ENCODE measurements at places on chromosomes 12 and 14. TPM values are rescaled to one million over a fixed set of nuclear protein-coding genes. Genes with fewer than 3 reads are reported as not detected.

CMTM5 gene
- 1.1 TPM for total RNA-seq

NR4A1 gene
- 65.9 TPM for total RNA-seq

DNA sequence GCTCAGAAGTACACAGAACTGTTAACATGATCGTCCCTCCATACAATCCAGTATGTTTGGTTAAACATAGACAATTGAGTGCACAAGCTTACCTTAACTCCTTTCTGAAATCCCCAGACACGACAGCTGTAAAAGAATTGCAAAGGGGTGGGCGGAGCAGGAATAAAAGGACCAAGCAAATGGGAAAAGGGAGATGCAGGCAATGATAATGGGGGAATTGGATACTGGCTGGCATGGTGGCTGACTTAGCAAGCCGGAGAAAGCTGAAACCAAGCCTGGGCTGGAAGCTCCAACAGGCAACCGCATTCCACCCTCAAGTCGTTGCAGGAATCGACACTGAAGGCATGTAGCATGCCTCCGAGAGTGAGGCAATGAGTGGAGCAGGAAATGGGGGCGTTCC is 96.8 kb upstream of the TMEM132C start:
- no peak for DNase-seq

LRTM2 gene
- total RNA-seq, result not detected

DNA sequence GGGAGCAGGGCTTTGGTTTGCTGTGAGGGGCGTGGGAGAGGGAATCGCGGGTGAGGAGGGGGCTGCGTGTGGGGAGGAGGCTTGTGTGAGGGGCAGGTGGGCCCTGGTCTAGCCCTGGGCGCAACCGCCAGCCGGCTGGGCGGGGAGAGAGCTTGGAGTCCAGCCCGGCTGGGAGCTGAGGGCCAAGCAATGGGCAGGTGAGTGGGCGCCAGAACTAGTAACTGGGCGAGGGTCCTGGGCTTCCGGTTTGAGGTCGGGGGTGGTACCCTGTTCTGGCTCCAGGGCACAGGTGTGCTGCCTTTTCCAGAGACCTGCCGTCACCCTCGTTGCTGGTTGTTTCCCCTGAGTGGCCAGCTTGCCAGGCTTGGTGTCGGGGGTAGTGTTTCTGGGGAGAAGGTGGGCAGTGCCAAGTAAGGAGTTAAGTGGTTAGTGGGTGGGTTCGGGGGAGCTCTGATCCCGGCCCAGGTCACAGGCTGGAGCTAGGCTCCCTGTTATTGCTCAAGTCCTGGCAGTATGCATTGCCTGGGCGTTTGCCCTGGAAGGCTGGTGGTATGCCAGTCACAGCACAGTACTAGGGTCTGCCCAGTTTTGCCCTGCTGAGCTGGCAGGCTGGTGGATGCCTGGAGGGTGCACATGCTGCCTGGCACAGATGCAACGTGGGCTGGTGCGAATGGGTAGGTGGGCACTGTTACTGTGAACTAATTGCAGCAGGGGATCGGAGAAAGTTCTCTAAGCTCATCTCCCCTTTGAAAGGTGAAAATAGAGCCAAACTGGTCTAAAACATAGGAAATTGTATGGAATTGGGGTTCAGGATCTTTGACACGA is 683 bp downstream of the CIPC start:
- peak; percentile 59 for DNase-seq

DNA sequence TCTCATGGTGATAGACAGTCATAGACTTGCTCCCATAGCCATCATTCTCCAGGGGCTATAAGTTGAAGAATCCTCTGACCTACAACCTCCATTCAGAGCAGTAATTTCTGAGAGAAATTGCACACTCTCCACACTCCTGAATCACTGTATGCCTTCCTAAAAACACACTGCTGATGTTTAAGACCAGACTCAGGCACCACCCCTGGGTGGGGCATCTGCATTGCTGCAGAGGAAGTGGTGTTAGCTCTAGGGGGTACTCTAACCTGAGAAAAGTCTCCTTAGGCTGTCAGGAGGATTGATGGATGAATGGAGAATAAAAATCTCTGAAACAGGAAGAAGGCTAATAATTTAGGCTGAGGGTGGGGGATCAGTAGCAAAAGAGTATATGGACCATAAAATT is 436.1 kb downstream of the DAD1 start:
- DNase-seq, result peak; percentile 21

GRCh38 chr12:1680804-1681492 is 9.9 kb upstream of the ADIPOR2 start:
- DNase-seq, result peak; percentile 50

GRCh38 chr14:99215277-99215676 is 56.7 kb downstream of the BCL11B start:
- DNase-seq, result no peak

DNA sequence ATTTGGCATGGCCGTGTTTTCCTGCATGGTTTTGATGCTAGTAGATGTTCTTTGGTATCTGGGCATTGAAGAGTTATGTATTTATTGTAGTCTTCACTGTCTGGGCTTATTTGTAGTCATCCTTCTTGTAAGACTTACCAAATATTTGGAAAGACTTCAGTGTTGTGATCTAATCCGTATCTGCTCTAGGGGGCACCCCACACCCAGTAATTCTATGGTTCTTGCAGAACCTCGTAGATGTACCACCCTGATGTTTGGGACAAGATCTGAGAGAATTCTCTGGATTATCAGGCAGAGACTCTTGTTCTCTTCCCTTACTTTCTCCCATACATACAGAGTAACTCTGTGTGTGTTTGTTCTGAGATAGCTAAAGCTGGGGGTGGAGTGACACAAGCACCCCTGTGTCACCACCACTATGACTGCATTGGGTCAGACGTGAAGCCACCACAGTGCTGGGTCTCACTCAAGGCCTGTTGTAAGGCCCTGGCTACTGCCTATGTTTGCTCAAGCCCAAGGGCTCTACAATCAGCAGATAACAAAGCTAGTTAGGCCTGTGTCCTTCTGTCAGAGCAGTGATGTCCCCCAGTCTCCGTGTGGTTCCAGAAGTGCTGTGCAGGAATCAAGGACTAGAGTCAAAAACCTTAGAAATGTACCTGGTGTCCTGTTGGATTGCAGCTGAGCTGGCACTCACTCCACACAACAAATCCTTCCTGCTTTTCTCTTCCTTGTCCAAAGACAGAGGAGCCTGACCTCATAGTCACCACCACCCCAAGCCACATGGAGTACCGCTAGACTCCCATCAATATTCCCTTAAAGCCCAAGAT is 9.6 kb downstream of the RDH16 start:
- no peak for DNase-seq

DNA sequence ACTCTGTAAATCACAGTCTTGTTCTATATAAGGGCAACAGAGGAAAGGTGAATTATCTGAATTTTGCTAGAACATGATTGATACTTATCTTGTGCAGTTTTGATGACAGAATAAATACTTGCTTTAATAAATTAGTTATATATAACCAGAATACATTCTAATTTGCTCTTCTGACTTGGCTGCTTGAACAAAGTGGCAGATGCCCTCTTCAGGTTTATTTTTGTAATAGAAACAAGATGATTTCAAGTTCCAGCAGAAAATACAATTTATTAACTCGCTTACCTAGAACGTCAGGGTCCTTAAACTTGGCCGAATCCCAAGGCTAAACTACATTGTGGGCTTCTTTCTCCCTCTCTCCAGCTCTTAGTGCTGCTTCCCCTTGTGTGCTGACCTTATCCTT is 57.6 kb upstream of the SSTR1 start:
- no peak for DNase-seq

DNA sequence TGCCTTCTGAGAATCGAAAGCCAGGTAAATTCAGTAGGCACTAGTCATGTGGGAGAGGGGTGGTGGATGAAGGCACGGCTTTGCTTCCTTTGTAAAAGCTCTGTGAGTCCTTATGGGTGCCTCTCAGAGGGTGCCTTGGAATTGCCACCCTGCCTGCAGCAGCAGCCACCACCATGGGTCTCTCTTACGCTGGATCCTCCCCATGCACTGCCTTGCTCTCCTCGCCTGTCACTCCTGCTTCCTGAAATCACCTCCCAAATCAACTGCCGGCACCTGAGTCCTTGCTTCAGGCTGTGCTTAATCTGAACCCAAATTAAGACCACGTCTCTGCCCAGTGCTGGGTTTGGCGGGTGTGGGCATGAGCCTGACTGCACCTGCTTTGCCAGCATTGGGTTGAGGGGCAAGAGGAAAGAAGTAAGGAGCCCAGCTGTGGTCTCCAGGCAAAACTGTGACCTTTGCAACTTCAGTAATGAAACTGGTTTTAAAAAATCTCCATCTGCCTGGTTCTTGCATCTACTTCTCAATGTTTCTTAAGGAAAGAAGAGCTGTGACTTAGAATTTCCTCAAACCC is 55.9 kb upstream of the CLMN start:
- no peak for DNase-seq
